Epithelial cell of esophagus (primary cell): ENCODE measurements at places on chromosomes 12 and 14.
A peak's percentile ranks its signal among the peaks of the same experiment; 100 is the strongest.

DNA sequence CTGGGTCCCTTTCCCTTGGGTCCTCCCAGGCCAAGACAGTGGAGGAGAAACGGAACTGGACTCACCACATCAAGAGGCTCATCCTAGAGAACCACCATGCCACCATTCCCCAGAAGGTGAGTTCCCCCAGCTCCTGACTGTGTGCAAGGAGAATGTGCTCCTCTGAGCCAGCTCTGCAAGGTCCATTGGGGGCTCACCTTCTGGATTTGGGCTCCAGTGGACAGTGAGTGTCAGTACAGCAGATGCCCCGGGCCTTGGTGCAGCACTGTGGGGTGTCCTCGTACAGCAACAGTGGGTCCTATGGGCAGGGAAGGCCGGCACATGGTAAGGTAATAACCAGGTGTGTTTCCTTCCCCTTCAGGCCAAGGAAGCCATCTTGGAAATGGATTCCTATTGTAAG lies 27.8 kb downstream of the PLEKHG3 start:
- DNase-seq = no peak

DNA sequence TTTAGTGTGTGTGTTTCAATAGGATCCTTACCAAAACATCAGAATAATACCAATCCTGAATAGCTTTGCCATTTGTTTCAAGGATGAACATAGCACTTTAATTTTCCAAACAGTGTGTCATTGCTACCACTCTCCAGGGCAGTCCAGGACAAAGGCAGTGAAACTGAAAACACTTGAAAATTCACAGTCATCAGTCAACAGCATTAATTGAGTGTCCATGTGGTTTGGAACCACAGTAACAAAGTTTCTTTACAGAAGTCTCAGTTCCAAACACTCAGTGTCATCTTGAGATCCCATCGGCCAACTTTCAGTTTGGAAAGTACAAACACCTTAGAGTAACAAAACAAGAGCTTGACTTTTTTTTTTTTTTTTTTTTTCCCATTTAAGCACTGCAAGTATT lies 228.4 kb upstream of the SOX5 start:
- no peak for DNase-seq

DNA sequence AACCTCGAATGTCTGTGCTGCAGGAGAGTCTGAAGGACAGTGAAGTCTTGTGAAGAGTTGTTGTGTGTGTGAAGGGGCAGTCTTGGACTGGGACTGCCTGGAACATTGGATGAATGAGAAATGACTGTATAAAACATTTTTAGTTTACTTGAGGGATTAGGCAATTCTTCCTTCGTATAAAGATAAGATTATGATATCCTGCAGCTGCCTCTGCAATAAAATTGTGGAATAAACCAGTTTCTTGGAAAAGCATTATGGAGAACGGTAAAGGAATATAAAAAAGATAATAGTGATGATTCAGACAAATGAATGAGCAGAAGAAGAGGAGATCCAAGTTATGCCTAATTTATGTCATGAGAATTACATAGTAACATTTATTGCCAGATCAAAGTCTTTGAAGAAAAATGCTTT lies 30.9 kb upstream of the LUM start:
- no peak for DNase-seq

DNA sequence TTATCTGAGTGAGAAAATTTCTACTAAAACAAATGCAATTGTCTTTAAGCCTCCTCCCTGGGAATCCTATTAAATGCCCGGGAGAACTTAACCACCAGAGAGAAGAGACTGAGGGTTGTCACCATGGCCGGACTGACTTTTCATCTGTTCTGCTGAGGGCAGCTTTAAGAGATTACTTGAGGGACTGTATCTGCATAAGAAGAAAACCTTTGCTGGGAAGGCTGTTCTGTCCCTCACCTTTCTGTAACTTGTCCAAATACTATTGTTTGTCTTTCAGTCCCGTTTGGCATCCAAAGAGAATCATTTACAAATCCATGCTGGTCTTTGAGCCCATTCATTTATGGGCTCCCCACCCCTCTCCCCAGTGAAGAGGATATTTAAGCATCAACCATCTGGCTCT lies 306.3 kb upstream of the FLRT2 start:
- no peak for DNase-seq

DNA sequence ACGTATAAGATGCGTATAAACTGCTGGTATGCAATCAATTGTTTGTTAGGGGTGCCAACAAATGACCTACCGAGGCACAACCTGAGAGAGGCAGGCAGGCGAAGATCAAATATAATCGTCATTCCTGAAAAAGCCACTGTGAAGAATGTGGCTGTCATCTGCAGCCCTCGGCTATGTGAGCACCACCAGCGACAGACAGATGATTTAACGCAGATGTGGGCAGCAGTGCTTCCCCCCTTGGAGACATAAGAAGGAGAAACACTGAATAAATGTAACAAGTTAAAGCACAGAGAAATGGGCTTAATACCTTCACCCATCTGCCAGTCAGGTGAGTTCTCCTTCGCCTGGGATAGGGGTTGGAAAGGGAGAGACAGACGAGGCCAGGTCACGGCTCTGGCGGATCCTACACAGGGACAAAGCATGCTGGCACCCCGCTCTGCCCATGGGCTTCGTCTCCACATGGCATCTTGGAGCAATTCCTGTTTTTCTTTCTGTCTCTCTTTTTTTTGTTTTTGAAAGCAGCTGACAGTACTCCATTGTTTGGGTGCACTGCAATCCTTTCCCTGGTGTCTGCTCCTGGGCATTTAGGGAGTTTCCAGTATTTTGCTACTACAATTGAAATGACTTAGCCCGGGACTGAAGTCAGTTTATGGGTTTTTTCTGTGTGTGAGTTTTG lies 28.1 kb downstream of the TNFAIP2 start:
- DNase-seq = no peak

DNA sequence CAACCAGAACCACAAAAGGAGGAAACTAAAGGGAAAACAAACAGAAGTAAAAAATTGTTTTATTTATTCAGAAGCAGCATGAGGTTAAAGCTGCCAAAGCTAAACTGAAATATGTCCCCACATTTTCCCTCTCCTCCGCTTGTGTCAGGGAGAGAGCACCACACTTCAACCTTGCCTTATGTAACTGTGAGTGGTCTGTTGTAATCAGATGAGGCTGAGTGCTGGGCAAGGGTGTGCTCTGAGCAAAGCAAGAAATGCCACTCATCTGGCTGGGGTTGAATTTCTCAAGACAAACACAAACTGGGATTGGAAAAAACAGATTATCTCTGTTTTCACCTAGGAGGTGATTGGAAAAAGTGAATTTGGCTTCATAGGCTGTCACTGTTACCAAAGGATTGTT lies 12.2 kb downstream of the CAPZA3 start:
- peak; percentile 48 for DNase-seq

DNA sequence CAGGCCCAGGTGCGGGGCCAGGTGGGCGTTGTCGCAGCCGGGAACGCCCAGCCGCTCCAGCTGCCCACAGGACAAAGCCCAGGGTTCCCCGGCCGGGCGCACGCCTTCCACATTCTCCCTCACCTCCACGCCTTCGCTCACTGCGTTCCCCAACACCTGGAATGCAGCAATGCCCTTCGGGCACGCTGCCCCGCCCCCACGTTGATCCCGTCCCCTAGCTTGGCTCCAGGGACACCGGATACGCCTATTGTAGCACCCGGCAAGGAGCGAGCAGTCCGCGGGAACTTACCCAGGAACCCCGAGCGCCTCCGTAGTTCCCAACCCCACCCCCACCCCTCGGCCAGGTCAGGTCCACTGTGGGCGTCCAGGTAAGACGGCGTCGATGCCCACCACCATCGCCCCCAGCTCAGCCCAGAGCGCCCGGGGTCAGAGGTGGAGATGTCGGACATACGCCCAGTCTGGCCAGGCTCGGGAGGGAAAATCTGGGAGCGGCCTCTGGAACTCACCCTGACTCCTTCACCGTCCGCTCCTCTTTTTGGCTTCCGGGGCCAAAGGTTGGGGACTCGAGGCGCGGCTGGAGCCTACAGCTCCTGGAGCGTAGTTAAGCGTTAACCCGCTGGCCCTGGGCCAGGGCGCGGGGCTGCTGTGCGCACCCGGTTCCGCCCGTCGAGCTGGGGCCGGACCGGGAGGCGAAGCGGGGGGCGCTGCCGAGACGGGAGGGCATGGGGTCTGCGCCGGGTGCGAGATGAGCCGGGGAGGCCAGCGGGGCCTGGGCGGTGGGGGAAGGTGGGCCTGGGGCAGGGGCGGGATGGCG lies 594 bp upstream of the CEP170B start:
- DNase-seq = peak; percentile 78

DNA sequence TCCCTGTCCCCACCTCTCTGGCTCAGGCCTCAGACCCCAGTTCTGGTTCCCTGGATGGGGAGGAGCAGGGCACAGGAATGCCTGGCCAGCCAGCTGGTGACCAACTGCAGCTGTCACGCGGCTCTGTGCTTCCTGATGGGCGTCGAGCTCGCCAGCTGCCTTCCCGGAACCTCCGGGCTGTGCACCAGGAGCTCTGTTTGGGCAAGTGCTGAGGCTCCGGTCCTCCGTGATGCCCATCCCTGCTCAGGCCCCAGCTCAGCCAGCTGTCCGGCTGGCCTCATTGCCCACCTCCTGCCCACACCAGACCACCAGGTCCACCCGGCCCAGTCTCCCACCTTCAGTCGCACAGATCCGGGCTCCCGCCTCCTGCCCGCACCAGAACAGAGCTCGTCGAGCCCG lies 4.8 kb downstream of the IFFO1 start:
- DNase-seq = no peak

DNA sequence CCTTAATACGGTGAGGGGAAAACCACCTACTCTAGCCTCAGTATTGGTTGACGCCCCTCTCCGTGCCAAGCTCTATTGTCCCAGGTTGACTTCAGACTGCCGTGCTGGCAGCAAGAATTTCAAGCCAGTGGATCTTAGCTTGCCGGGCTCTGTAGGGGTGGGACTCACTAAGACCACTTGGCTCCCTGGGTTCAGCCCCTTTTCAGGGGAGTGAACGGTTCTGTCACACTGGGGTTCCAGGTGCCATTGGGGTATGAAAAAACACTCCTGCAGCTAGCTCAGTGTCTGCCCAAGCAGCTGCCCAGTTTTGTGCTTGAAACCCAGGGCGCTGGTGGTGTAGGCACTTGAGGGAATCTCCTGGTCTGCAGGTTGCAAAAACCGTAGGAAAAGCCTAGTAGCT lies 107.1 kb downstream of the NUBPL start:
- no peak for DNase-seq

GRCh38 chr12:132279184-132279889 lies 50.1 kb downstream of the GALNT9 start:
- no peak for DNase-seq

GRCh38 chr14:69324341-69324931 lies 64.5 kb downstream of the GALNT16 start:
- no peak for DNase-seq

DNA sequence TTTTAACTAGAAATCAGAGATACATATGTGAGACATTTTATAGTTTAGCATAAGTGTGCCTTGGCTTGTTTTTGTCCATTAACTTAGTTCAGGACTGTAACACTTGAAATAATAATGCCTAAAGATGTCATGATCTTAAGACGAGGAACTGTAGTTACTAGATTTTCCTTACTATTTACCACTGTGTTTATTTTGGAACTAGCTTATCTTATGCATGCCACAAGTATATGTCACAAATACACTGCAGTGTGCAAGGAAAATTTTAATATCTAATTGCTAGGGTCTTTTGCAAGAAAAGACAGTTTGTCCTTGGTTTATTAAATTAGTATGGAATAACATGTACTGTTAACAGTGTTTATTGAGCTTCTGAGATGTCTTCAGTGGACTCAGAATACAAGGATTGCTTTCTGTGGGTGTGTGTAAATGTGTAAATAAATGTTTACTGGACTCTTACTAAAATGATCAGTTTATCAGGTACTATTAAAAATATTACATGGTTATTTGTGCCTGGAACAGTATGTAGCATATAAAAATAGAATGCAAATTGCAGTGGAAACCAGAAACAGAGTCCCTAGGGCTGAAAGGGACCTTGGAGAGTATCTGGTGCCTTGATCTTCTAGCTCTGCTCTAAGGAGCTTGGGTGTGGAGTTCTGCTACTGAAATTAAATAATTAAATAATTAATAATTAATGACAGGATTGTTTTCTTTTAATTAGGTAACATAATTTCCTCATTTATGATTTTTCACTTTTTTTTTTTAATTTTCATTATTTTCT lies 58.1 kb downstream of the FGD4 start:
- no peak for DNase-seq

DNA sequence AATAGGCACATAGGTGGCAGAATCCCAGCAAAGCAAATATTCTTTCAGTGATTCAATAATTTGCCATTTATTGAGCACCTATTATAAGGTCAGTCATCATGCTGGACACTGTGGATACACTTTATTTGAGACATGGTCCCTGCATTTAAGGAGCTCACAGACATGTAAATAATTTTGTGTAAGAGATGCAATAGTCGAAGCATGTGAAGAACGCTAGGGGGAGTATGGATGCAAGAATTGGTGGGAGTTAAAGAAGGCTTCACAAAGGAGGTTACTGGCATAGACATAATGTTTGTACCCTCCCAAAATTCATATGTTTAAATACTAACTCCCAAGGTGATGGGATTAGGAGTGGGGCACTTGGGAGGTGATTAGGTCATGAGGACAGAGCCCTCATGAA lies 260.6 kb upstream of the GARIN6 start:
- DNase-seq = peak; percentile 55

- peak; percentile 63 for DNase-seq
Observed at GRCh38 chr14:67571275-67571990, 28.6 kb downstream of the PIGH start.

GRCh38 chr12:109302358-109302757 lies 6.7 kb downstream of the FOXN4 start:
- DNase-seq = no peak

GRCh38 chr12:40614923-40615322 lies 77.3 kb upstream of the CNTN1 start:
- DNase-seq = peak; percentile 10

- no peak for DNase-seq
Observed at GRCh38 chr14:104218361-104219180, 80.2 kb downstream of the KIF26A start.

GRCh38 chr12:89551747-89552146 lies 25.9 kb upstream of the POC1B start:
- DNase-seq = no peak

DNA sequence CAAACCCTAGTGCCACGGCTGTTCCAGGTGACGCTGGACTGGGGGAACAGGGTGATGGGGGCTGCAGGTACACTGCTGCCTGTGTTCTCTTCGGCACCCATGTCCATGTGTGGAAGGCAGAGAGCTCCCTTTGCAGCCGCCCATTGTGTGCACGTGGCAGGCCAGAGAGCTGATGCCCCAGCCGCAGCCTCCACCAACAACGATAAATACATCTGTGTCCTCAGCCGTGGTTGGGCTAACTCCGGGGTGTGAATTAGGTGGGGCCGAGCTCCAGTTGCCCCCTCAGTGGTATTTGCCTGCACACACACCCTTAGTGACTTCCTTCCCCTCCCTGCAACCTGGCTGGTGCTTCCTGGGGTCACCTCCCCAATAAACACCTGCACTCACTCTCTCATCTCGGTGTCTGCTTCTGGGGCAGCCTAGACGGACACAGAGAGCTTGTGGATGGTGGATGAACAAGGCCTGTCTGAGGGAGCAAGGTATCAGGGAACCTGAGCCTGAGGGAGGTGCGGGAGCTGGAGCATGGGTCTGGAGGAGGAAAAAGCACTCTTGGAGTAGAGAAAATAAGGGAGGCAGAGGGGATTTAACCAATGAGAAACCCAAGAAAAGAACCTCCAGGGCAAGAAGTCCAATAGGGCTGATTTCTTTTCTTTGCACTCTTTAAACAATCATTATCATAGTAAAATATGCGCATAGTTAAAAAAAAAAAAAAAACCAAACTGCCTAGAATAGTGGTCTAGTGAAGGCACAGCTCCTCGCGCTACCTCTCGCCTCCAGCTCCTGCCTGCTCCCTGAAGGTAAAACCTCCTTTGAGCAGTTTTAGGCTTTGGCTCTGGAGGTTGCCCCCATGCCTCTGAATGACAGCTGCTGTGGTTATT lies 112.6 kb downstream of the ZNF664 start:
- no peak for DNase-seq
